ENCODE measurements at places on chromosomes 5 and 9.

GRCh38 chr9:129118799-129119198 is 7.6 kb downstream of the PTPA start:
- DNase-seq, result no peak

- no peak for DNase-seq
These were observed 143.8 kb upstream of the FGF10 start for GRCh38 chr5:44532981-44533380.

- no peak for DNase-seq
These were observed 672 bp downstream of the PAXX start for GRCh38 chr9:136992819-136993369.

DNA sequence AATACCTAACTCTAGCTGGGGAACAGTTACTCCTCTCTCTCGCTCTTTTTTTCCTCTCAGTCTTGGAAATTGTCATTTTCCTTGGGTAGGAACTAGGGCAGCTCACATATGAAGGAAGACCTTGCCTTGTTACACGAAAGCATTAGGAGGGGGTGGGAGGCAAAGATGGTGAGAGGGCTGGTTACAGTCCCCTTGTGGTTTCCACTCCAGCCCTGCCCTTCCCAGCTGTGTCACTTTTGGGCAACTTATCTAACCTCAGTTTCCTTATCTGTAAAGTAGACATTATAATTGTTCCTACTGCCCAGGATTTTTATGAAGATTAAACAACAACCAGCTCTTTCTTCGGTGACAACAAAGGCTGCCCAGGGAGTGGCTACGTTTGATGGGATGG is 196.2 kb upstream of the CLINT1 start:
- DNase-seq, result no peak

- DNase-seq, result no peak
These were observed 42.4 kb upstream of the AIF1L start for GRCh38 chr9:131053896-131054295.

DNA sequence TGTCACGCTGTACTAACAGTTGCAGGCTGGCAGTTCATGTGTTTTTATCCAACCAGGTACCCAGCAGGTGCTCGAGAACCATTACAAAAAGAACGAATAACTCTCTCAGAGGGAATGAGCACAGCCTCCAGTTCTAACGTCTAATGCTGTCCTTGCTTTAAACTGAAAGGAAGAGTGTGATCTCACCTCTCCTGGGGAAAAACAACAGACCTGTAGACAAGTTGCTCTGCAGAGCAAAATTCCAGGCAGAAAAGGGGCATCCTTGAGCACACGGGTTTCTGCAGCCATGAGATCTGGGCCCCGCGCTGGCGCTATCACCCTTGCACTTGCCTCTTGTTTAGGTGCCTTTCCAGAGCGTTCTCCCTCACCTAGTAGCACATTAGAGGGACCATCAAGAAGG is 92.5 kb upstream of the DNAH5 start:
- DNase-seq, result no peak

DNA sequence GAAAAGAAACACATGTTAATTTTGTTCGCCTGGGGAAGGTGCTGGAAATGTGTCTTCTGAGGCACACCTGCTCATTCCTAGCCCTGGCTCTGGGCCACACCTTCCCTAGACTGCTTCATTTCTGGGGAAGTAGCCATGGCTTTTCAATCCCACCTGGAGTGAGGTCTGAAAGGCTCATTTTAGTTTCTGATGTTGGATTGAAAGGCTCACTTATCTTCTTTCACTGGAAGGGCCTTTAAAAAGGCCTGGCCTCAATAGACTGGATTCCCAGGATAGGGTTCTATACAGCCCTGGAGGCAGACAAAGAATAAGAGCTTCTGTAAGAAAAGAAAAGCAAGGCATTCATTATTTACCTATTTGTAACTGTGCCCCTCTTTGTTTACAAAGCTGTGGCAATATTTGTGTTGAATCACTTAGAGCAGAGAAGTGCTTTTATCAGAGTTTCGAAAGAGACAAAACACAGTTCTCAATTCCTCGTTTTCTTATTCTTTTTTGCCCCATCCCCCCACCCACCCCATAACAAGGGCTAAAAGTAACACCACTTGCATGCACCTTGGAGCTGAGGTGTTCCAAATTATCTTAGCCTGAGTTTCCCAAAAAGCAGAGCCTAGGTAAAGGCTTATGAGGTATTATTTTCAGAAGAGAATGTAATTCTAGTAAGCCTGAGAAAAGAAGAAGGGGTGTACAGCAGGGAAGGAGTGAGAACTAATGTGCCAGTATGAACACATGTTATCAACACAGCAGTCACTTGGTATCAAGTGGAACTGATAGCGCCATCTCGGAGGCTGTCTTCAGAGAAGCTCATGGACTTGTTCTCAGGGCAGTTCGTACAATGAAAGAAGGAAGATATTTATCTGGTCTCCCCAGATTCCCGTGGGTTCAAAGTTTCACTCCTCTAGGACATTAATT is 413.1 kb downstream of the KCTD16 start:
- DNase-seq, result no peak

- DNase-seq, result no peak
These were observed 140.1 kb upstream of the GRIA1 start for GRCh38 chr5:153350175-153350883.

GRCh38 chr5:6003040-6003825 is 375.1 kb downstream of the MED10 start:
- no peak for DNase-seq

- peak; percentile 55 for DNase-seq
These were observed 82.3 kb downstream of the CRB2 start for GRCh38 chr9:123438321-123438720.

GRCh38 chr5:111494355-111494999 is 17.9 kb downstream of the STARD4 start:
- DNase-seq, result no peak

DNA sequence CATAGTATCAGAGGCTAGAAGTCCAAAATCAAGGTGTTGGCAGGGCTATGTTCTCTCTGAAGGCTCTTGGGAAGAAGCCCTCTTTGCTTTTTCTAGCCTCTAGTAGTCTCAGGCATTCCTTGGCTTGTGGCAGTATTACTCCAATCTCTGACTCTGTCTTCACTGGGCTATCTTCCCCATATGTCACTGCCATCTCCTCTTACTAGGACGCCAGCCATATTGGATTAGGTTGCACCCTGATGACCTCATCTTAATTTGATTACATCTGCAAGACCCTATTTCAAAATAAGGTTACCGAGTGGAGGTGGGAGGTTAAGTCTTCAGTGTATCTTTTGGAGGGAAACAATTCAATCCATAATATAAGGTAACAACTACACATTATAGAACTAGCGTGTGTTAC is 21.3 kb upstream of the EBF1 start:
- DNase-seq, result no peak

GRCh38 chr5:116451066-116451465 is 123.6 kb downstream of the SEMA6A start:
- no peak for DNase-seq

GRCh38 chr5:8057769-8058168 is 188.8 kb downstream of the MTRR start:
- DNase-seq, result no peak

- no peak for DNase-seq
These were observed 514.9 kb downstream of the RASEF start for GRCh38 chr9:82547995-82548394.

DNA sequence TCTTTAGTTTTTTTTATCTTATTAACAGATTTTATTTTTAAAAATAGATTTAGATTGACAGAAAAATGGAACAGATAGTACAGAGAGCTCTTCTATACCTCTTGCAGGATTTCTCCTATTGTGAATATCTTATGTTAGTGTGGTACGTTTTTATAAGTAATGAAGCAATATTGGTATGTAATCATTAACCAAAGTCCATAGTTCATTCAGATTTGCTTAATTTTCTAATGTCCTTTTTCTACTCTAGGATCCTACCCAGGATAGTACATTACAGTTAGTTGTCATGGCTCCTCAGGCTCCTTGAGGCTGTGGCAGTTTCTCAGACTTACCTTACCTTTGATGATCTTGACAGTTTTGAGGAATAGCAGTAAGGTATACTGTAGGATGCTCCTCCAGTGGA is 30.4 kb downstream of the PPP2R2B start:
- no peak for DNase-seq

DNA sequence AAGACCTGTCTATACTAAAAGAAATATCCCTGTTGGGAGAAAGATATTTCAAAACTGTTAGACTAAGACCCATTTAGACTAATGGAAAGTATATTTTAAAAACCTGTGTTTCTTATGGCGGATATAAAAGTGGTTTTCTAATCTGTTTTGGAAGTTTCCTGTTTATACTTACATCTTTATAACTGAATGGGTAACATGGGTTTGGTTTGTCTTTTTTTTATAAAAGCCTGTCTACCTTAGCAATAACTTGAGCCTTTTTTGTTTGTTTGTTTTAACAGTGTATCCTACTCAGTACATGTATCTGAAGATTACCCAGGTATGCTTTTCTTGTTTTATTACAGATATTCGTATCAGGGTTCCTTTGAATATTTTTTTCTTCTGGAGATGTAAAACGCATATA is 83.4 kb downstream of the PARP8 start:
- no peak for DNase-seq

DNA sequence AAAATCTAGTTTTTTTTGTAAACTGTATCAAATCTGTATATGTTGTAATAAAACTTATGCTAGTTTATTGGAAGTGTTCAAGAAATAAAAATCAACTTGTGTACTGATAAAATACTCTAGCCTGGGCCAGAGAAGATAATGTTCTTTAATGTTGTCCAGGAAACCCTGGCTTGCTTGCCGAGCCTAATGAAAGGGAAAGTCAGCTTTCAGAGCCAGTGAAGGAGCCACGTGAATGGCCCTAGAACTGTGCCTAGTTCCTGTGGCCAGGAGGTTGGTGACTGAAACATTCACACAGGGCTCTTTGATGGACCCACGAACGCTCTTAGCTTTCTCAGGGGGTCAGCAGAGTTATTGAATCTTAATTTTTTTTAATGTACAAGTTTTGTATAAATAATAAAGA is 24.3 kb downstream of the HMGCR start:
- DNase-seq, result no peak

GRCh38 chr5:68631884-68632283 is 416.3 kb downstream of the PIK3R1 start:
- DNase-seq, result no peak

DNA sequence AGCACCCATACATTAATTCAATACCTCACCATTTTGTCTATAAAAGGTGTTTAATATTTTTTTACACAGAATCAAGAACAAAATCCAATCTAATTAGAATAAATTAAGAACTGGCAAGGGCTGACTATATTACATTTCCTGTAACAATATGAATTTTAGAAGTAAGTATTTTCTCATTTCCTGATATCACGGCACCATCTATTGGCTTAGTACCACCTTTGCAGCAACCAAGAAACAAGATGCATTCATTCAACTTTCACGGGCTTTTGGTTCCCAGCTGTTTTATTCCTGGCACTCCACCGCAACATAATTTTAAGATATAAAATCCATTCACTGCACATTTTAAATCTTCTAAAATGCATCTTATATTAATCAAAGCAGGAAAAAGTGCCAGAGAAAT is 20.6 kb downstream of the PSMB7 start:
- no peak for DNase-seq

GRCh38 chr5:126115059-126115629 is 308.1 kb upstream of the GRAMD2B start:
- DNase-seq, result no peak

- DNase-seq, result no peak
These were observed 178.2 kb upstream of the IRX1 start for GRCh38 chr5:3417376-3417943.

GRCh38 chr5:32147959-32148358 is 26.2 kb downstream of the GOLPH3 start:
- DNase-seq, result no peak

DNA sequence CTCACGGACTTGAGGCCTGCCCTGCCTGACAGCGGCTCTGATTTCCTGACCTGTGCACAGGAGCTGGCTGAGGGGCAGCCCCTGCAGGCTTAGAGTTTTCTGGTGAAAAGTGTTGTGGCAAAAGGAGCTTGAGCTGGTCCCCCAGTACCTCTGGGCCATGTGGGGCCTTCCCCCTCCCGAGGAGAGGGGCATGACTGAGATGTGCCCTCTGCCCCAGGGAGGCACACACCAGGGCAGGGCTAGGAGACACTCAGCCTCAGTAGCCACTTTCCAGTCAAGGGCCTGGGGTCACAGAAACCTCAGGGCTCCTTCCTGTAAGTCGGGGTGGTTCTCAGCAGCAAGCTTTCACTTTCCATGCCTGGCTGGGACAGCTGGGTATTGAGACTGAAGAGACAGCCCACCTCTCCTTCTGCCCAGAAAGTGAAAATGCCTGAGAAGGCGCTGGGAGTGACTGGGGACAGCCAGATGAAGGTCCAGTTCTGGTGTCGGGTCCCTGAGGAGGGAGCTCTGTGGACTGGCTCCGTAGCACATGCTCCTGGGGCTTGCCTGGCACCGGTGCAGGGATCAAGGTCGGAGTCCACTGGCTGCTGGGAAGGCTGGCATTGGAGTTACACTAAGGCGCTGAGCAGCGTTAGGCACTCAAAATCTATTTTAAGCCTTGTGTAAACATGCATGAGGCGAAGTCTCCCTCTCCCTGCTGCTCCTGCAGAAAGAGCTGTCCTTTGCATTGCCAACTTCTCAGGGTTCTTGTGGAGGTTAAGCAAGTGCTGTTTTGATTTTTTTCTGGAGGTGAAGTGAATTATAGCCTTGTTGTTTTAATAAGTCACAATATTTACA is 394.9 kb downstream of the GADD45G start:
- no peak for DNase-seq

DNA sequence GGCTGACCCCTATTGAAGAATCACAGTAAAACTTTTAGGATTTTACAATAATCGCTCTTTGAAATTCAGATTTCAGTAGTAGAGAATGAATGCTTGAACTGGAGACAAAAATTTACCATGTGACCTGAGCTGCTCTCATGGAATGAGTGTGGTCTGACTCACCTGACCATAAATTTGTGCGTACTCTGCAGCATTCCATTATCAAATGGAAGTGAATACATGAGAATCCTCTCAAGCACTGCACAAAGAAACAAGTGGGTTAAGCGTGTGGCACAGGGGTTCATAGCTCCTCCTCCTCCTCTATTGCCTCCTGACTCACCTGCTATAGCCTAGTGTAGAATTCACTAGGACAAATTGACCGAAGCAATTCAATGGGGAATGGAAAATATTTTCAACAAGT is 269.8 kb upstream of the CDH9 start:
- DNase-seq, result no peak

- peak; percentile 35 for DNase-seq
These were observed 15.0 kb upstream of the TIFAB start for GRCh38 chr5:135467051-135467625.

GRCh38 chr5:50849554-50849953 is 183.1 kb downstream of the PARP8 start:
- no peak for DNase-seq

- DNase-seq, result no peak
These were observed 339.4 kb downstream of the KDM4C start for GRCh38 chr9:7097040-7097715.

- DNase-seq, result no peak
These were observed 686.5 kb upstream of the DMAC1 start for GRCh38 chr9:8486095-8486494.

GRCh38 chr9:70954126-70954525 is 167.3 kb downstream of the TRPM3 start:
- DNase-seq, result no peak
